ENCODE measurements at places on chromosomes 7 and 10.

GRCh38 chr10:1343176-1343575, 287.0 kb downstream of the WDR37 start:
- no peak for DNase-seq

- DNase-seq = no peak
These were observed 86.2 kb downstream of the GLRX3 start for GRCh38 chr10:130222381-130222780.

DNA sequence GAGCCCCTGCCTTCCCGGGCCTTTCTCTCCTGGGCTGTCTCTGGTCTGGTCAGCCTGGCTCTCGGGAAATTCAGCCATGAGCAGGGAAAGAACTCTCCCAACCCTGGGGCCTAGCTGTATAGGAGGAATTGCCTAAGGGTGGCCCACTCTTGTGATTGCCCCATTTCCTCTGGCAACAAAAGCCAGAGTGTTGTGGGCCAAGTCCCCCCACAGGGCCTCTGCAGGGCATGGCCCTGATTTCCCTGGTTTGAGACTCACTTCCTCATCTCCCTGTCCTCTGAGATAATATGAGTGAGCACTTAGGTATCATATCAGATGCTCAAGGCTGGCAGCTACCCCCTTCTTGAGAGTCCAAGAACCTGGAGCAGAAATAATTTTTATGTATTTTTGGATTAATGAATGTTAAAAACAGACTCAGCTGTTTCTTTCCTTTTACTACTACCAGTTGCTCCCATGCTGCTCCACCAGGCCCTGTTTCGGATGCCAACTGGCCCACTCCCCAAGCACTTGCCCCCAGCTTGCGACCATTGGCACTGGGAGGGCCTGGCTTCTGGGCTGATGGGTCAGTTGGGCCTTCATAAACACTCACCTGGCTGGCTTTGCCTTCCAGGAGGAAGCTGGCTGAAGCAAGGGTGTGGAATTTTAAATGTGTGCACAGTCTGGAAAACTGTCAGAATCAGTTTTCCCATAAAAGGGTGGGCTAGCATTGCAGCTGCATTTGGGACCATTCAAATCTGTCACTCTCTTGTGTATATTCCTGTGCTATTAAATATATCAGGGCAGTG, 11.4 kb downstream of the IRF5 start:
- DNase-seq = no peak

DNA sequence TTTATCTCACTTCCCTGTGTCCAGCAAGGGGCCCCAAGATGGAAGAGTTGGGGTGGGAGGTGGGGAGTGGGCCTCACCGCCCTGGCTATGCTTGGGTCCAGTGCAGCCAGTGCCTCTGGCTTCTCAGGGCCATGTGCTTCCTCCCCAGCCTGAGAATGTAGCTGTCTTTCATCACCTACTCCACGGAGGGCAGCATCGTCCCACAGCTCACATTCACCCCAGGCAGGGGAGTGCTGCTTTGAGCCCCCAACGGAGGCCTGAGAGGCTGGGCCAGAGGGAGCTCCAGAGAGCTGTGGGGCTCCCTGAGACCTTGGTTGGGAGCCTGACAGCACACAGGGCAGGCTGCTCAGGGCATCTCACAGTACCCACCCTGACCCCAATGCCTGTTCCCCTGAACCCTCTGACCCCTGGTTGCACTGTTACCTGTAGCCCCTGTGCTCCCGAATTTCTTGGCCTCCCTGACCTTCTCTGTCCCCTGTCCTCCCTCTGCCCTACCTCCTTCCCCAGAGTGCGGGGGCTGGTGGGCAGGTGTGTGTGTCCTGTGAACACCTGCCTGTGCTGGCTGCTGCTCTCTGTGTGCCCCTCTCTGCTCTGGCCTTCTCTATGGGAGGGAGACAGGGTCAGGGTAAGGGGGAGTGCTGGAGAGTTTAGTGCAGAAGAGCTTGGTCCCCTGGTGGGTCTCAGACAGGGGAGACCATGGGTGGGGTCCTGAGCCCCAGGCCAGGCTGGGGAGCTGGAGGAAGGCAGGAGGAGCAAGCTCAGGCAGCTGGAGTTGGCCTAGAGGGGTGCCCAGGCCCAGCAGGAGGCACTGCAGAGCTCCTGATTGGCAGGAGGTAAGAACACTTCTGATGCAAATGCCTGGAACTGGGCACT, 19.6 kb upstream of the ZNF488 start:
- DNase-seq = peak; percentile 36

GRCh38 chr10:51630640-51631005, 68.8 kb downstream of the CSTF2T start:
- no peak for DNase-seq

- DNase-seq = no peak
These were observed 26.9 kb downstream of the TMEM168 start for GRCh38 chr7:112763298-112763697.

Data from umbilical cord (tissue), 2 donors.